GM12878 (cell line): ENCODE measurements at places on chromosomes 13 and 19. TPM values are rescaled to one million over a fixed set of nuclear protein-coding genes. Genes with fewer than 3 reads are reported as not detected.
A peak's percentile ranks its signal among the peaks of the same experiment; 100 is the strongest.

- H3K4me1 ChIP-seq, result no peaks in the 10 kb centered on the region
- no peaks in the 10 kb centered on the region for H3K27me3 ChIP-seq
- H3K4me3 ChIP-seq, result no peak overlapping the region
- no peak overlapping the region for H3K27ac ChIP-seq
- H3K36me3 ChIP-seq, result no peaks in the 10 kb centered on the region
Measured at GRCh38 chr19:9709305-9709704, 34.4 kb upstream of the ZNF562 start.

- H3K27ac ChIP-seq, result no peak overlapping the region
- H3K36me3 ChIP-seq, result no peaks in the 10 kb centered on the region
- no peak for DNase-seq
- peaks cover 27% of the 10 kb centered on the region for H3K4me1 ChIP-seq
- H3K4me3 ChIP-seq, result no peak overlapping the region
Measured at GRCh38 chr13:21333186-21333585, 125.9 kb downstream of the ZDHHC20 start.

- peaks cover 9% of the 10 kb centered on the region for H3K36me3 ChIP-seq
- H3K4me3 ChIP-seq, result no peak overlapping the region
Measured at GRCh38 chr19:5966215-5966614, 11.7 kb downstream of the RANBP3 start.

GRCh38 chr13:104809483-104809882, 1726.0 kb downstream of the EFNB2 start:
- no peak overlapping the region for H3K27ac ChIP-seq
- no peak overlapping the region for H3K4me3 ChIP-seq
- H3K36me3 ChIP-seq, result no peaks in the 10 kb centered on the region
- H3K27me3 ChIP-seq, result no peaks in the 10 kb centered on the region
- no peaks in the 10 kb centered on the region for H3K4me1 ChIP-seq
- DNase-seq, result no peak

DNA sequence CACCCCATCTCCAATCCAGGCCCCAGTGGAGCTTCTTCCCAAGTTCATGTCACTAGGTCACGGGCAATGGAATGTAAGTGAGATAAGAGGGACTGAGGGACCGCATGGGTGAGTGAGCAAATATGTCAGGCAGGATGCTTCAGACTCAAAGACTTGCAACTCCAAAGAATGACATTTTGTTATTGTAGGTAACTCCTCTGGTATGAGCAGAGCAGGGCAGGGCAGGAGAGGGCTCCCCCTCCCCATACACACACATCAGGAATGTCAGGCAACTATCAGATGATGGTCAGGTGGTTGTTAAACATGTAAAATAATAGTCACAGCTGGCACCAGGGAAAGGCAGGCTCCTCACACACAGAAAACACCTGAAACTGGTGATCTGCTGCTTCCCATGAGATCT, 10.6 kb downstream of the ERVV-2 start:
- DNase-seq, result no peak
- no peak overlapping the region for H3K4me3 ChIP-seq
- no peaks in the 10 kb centered on the region for H3K27me3 ChIP-seq
- no peaks in the 10 kb centered on the region for H3K4me1 ChIP-seq

- no peaks in the 10 kb centered on the region for H3K27me3 ChIP-seq
- no peak overlapping the region for H3K4me3 ChIP-seq
- no peak for DNase-seq
- no peaks in the 10 kb centered on the region; the same call in 1 of the 2 replicates for H3K4me1 ChIP-seq
- peak overlapping the region; percentile 54; the same call in 1 of the 2 replicates for H3K27ac ChIP-seq
Measured at GRCh38 chr19:29690842-29691241, 24.2 kb downstream of the C19orf12 start.

GRCh38 chr13:114264886-114265611, 16.4 kb upstream of the UPF3A start:
- H3K36me3 ChIP-seq, result peaks cover 33% of the 10 kb centered on the region
- DNase-seq, result no peak
- no peak overlapping the region for H3K4me3 ChIP-seq
- H3K4me1 ChIP-seq, result peaks cover 41% of the 10 kb centered on the region
- no peak overlapping the region for H3K27ac ChIP-seq

- DNase-seq, result no peak
- no peak overlapping the region for H3K27ac ChIP-seq
- no peaks in the 10 kb centered on the region for H3K27me3 ChIP-seq
- H3K36me3 ChIP-seq, result no peaks in the 10 kb centered on the region
- no peak overlapping the region for H3K4me3 ChIP-seq
- peaks cover 12% of the 10 kb centered on the region for H3K4me1 ChIP-seq
Measured at GRCh38 chr13:97255515-97256021, 33.4 kb downstream of the MBNL2 start.

GRCh38 chr19:14369399-14370168, 11.7 kb upstream of the ADGRE5 start:
- no peak for DNase-seq
- H3K27ac ChIP-seq, result peak overlapping the region; percentile 98
- H3K4me1 ChIP-seq, result peaks cover 47% of the 10 kb centered on the region

DNA sequence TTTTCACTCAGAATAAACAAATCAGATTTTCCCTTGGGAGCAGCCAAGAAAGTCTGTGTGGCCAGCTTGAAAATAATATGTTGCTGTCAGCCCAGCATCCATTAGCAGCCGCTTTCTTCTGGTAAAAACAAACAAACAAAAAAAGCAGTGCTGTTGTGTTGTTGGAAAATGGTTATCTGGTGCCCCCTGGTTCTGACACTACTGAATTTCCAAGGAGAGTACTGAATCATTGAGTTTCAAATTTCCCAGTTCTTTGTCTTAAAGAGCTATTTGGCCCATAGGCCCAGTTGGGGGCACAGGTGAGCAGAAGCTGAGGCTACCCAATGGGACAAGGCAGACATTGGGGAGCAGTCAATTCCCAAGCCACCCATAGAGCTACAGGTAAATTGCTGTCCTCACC, 995.9 kb downstream of the UQCRFS1 start:
- no peak overlapping the region for H3K27ac ChIP-seq
- H3K4me1 ChIP-seq, result no peaks in the 10 kb centered on the region
- no peaks in the 10 kb centered on the region for H3K27me3 ChIP-seq
- no peak overlapping the region for H3K4me3 ChIP-seq

The PSG3 gene
- not detected in 2 replicates for polyA plus RNA-seq

The LRRC8E gene
- polyA plus RNA-seq, result not detected in 2 replicates

The KIR2DL3 gene
- not detected in 2 replicates for polyA plus RNA-seq

The GARIN5A gene
- polyA plus RNA-seq, result 0.19 and 1.2 TPM in 2 replicates

The CERS4 gene
- 18.9 and 21.6 TPM in 2 replicates for polyA plus RNA-seq
